ENCODE measurements at places on chromosomes 5 and 9.

GRCh38 chr5:57768745-57769144 lies 286.1 kb upstream of the ACTBL2 start:
- no peak for DNase-seq

GRCh38 chr5:127386557-127386956 lies 96.0 kb downstream of the MEGF10 start:
- no peak for DNase-seq

- no peak for DNase-seq
Measured at GRCh38 chr5:33563983-33564908, 123.5 kb downstream of the TARS1 start.

DNA sequence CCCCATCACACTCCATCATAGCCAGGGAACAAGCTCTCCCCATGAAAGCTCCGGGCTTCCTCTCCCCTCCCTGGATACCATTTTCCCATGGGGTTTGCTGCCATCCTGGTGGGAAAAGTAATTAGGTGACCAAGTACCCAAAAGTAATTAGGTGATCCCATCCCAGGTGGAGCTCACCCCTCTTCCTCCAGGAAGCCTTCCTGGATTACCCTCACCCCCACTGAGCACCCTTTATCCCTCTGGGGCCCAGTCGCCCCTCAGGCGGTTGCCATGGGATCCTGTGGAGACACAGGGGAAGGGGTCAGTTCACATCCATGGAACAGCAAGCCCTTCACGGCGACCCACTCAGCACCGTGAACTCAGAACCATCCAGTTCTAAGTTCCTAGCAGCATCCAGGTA lies 74.8 kb upstream of the RAPGEF1 start:
- DNase-seq, result no peak
